ENCODE measurements at places on chromosomes 1 and 21. TPM values are rescaled to one million over a fixed set of nuclear protein-coding genes. Genes with fewer than 3 reads are reported as not detected.

- DNase-seq = no peak
These were observed 782.4 kb upstream of the BRINP3 start for GRCh38 chr1:191260056-191260455.

Gene FOXO6
- total RNA-seq = 0.43 TPM

Gene GSTM3
- total RNA-seq = 29.7 TPM

Gene LRRC52
- total RNA-seq = 0.87 TPM

- no peak for DNase-seq
These were observed 55.9 kb upstream of the ATP5PO start for GRCh38 chr21:33971492-33972013.
